ENCODE measurements at places on chromosomes 16 and 17.

- H3K27me3 ChIP-seq: no peaks in the 10 kb centered on the region
- H3K4me1 ChIP-seq: peaks cover 26% of the 10 kb centered on the region
- DNase-seq: no peak
- no peaks in the 10 kb centered on the region for H3K36me3 ChIP-seq
Observed at GRCh38 chr16:79272141-79272577, 328.4 kb downstream of the MAF start.

- H3K4me3 ChIP-seq: no peak overlapping the region
- H3K27me3 ChIP-seq: no peaks in the 10 kb centered on the region
- peaks cover 14% of the 10 kb centered on the region for H3K4me1 ChIP-seq
- DNase-seq: no peak
- no peaks in the 10 kb centered on the region for H3K36me3 ChIP-seq
Observed at GRCh38 chr17:57288773-57289121, 32.4 kb downstream of the MSI2 start.

- H3K27me3 ChIP-seq: no peaks in the 10 kb centered on the region
- H3K36me3 ChIP-seq: no peaks in the 10 kb centered on the region
- H3K27ac ChIP-seq: no peak overlapping the region
- DNase-seq: no peak
Observed at GRCh38 chr17:28575126-28575795, 1.4 kb downstream of the ALDOC start.

- H3K36me3 ChIP-seq: no peaks in the 10 kb centered on the region
- H3K27me3 ChIP-seq: no peaks in the 10 kb centered on the region
- H3K27ac ChIP-seq: no peak overlapping the region
- no peak overlapping the region for H3K4me3 ChIP-seq
Observed at GRCh38 chr16:12637002-12637401, 166.7 kb downstream of the CPPED1 start.

DNA sequence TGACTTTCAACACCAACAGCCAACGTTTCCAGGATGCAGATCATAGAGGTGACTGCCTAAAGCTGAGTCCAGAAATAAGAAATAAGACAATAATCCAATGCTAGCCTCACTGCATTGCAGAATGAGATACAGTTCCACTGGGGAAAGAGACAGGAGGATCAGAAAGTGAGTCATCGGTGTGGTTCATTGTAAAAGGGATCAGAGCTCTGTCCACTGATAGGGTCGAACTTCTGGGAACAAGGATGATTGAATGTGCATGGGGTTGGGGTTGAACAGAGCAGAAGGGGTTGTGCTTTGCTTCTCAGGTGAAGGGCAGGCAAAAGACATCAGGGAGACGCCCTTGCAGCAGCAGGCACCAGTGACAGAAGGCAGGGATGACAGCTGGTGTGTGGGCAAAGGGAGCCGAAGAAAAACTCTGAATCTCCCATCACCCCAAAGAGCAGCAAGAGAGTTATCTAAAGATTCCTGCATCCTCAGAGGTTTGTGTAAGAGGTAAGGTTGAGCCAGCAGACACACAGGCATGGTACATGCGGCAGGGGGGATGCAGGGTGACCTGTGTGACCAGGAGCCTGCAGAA, 16.4 kb downstream of the CLEC10A start:
- no peak overlapping the region for H3K4me3 ChIP-seq
- H3K27me3 ChIP-seq: no peaks in the 10 kb centered on the region
- DNase-seq: no peak
- no peaks in the 10 kb centered on the region for H3K4me1 ChIP-seq
- no peaks in the 10 kb centered on the region for H3K36me3 ChIP-seq

GRCh38 chr16:82638095-82638798, 11.5 kb downstream of the CDH13 start:
- no peak overlapping the region for H3K27ac ChIP-seq
- no peaks in the 10 kb centered on the region for H3K4me1 ChIP-seq
- no peaks in the 10 kb centered on the region for H3K27me3 ChIP-seq
- no peak overlapping the region for H3K4me3 ChIP-seq
- DNase-seq: no peak
- no peaks in the 10 kb centered on the region for H3K36me3 ChIP-seq

GRCh38 chr17:55391244-55391757, 30.3 kb downstream of the MMD start:
- H3K27ac ChIP-seq: no peak overlapping the region
- H3K4me3 ChIP-seq: no peak overlapping the region
- H3K4me1 ChIP-seq: no peaks in the 10 kb centered on the region
- no peaks in the 10 kb centered on the region for H3K36me3 ChIP-seq
- no peaks in the 10 kb centered on the region for H3K27me3 ChIP-seq

GRCh38 chr17:247767-248166, 66.3 kb upstream of the DOC2B start:
- H3K27ac ChIP-seq: no peak overlapping the region
- H3K4me1 ChIP-seq: no peaks in the 10 kb centered on the region
- no peaks in the 10 kb centered on the region for H3K36me3 ChIP-seq

DNA sequence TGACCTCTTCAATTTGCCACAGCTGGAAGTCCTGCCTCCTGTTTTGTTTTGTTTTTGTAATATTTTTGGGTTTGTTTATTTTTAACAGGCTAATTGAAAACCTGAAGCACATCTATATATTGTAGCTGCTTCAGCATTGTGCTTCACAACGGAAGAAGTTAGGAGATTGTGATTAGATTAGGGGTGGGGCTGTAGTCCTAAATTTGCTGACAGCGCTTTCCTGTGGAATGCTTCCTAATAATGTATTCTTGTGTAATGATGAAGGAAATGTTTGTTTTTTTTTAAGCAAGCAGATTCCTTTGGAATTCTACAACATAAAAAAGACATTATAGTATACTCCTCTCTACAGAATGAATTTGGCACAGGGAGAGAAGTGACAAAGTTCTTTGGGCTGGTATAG, 70.1 kb downstream of the NLK start:
- DNase-seq: no peak
- no peak overlapping the region for H3K27ac ChIP-seq
- H3K4me3 ChIP-seq: no peak overlapping the region
- H3K27me3 ChIP-seq: no peaks in the 10 kb centered on the region
- no peaks in the 10 kb centered on the region for H3K36me3 ChIP-seq

GRCh38 chr17:29102046-29102445, 59.1 kb downstream of the PIPOX start:
- no peak overlapping the region for H3K4me3 ChIP-seq
- H3K4me1 ChIP-seq: no peaks in the 10 kb centered on the region
- H3K27me3 ChIP-seq: no peaks in the 10 kb centered on the region
- H3K36me3 ChIP-seq: no peaks in the 10 kb centered on the region

DNA sequence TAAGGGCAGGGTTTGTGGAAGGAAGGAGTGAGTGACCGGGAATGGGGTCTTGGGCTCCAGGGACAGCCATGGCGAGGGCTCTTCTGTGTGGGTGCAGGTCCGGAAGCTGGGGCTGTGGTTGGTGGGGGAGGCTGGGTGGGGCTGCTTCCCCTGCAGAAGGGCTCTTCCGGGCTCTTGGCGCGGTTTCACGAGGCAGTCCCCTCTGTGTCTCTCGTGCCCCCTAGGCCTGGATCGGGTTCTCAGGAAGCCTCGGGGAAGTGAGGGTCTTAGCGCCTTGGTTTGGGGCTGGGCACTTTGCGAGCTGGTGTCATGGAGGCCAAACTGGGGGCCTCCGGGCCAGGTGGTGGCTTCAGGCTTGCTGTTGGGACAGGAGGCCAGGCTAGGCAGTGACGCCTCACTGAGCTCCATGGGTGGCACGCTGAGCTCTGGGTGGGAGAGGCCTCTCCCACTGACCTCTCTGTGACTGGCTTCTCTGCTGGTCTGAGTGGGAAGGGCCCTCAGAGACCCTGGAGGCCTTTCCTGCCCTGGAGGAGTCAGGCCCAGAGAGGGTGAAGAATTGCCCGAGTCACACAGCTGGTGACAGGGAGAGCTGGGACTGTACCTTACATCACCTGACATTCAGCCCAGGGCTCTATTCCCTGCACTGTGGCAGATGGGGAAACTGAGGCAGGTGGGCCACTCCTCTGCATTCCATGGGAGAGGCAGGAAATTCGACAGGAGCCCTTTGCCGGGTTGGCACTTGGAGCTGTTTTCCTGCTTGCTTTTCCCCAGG, 8.2 kb downstream of the ADCY7 start:
- H3K4me1 ChIP-seq: peaks cover 81% of the 10 kb centered on the region
- DNase-seq: no peak
- no peaks in the 10 kb centered on the region for H3K27me3 ChIP-seq

GRCh38 chr17:78278139-78278741, 46.8 kb downstream of the TMEM235 start:
- H3K27ac ChIP-seq: no peak overlapping the region
- DNase-seq: no peak
- H3K4me3 ChIP-seq: no peak overlapping the region

GRCh38 chr16:22874394-22874793, 60.4 kb downstream of the HS3ST2 start:
- DNase-seq: no peak
- H3K4me3 ChIP-seq: no peak overlapping the region
- no peaks in the 10 kb centered on the region for H3K4me1 ChIP-seq

- H3K27ac ChIP-seq: no peak overlapping the region
- DNase-seq: no peak
- no peaks in the 10 kb centered on the region for H3K4me1 ChIP-seq
- H3K36me3 ChIP-seq: no peaks in the 10 kb centered on the region
Observed at GRCh38 chr17:83091257-83092141, 12.1 kb downstream of the METRNL start.

DNA sequence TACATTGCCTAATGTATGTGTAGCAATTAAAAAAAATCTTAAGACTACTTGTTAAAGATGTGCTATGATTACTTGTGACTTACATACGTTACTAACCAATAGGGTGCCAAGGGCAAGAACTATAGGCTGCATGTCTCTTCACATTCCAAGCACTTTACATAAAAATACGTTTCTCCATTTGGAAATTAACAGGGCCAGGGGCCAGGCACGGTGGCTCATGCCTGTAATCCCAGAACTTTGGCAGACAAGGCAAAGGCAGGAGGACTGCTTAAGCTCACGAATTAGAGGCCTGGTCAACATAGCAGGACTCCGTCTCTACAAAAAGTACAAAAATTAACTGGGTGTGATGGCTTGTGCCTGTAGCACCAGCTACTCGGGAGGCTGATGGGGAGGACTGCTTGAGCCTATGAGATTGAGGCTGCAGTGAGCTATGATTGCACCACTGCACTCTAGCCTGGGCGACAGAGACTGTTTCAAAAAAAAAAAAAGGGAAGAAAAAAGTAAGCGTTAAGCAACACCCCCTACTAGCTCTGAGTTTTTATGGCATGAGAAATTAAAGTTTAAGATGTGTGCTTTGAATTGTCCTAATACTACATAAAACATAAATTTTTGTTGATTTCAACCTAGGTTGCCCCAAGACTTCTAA, 12.3 kb downstream of the PSMD12 start:
- no peak for DNase-seq
- H3K36me3 ChIP-seq: peaks cover 72% of the 10 kb centered on the region
- H3K4me3 ChIP-seq: no peak overlapping the region
- no peak overlapping the region for H3K27ac ChIP-seq

DNA sequence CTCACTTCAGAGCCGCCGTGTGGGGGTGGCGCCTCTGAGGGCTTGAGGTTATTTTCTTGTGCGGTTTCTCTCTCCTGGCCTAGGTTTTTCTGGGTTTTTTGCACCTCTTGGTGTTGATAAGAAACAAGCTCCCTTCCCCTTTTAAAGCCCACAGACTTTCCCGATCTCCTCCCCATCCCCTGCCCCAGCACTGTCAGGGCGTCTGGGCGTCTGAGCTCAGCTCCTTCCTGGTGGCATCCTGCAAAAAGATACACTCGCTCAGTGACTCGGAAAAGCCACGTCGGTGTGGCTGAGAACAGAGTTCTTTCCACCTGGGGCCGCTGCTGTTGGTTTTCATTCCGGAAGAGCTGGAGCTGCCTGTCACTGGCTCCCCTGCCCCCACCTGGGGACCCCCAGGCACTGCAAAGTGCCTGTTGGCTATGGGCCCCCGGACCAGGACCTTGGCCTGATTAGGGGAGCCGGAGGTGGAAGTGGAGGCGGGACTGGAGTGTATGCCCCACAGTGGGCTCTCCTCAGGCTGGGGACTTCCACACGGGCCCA, 14.5 kb downstream of the BAIAP2 start:
- H3K36me3 ChIP-seq: no peaks in the 10 kb centered on the region
- no peaks in the 10 kb centered on the region for H3K27me3 ChIP-seq
- no peak for DNase-seq
- H3K4me1 ChIP-seq: no peaks in the 10 kb centered on the region
- no peak overlapping the region for H3K27ac ChIP-seq

- H3K36me3 ChIP-seq: no peaks in the 10 kb centered on the region
- no peak overlapping the region for H3K27ac ChIP-seq
- peaks cover 33% of the 10 kb centered on the region for H3K27me3 ChIP-seq
- H3K4me1 ChIP-seq: peaks cover 20% of the 10 kb centered on the region
- no peak for DNase-seq
- H3K4me3 ChIP-seq: no peak overlapping the region
Observed at GRCh38 chr17:63474586-63475460, 2.0 kb upstream of the ACE start.

GRCh38 chr17:77444984-77445759, 304.4 kb downstream of the SEC14L1 start:
- no peaks in the 10 kb centered on the region for H3K36me3 ChIP-seq
- peak overlapping the region; percentile 100 for H3K27ac ChIP-seq
- no peaks in the 10 kb centered on the region for H3K27me3 ChIP-seq
- DNase-seq: peak; percentile 95
- H3K4me3 ChIP-seq: peak overlapping the region; percentile 54

- H3K4me1 ChIP-seq: no peaks in the 10 kb centered on the region
- no peak overlapping the region for H3K27ac ChIP-seq
- no peaks in the 10 kb centered on the region for H3K27me3 ChIP-seq
- no peak overlapping the region for H3K4me3 ChIP-seq
Observed at GRCh38 chr17:72863526-72864211, 228.8 kb downstream of the SLC39A11 start.

GRCh38 chr17:50180111-50180510, 14.3 kb downstream of the SGCA start:
- no peaks in the 10 kb centered on the region for H3K36me3 ChIP-seq
- no peak for DNase-seq
- H3K27me3 ChIP-seq: no peaks in the 10 kb centered on the region
- H3K4me3 ChIP-seq: no peak overlapping the region
- H3K27ac ChIP-seq: no peak overlapping the region

DNA sequence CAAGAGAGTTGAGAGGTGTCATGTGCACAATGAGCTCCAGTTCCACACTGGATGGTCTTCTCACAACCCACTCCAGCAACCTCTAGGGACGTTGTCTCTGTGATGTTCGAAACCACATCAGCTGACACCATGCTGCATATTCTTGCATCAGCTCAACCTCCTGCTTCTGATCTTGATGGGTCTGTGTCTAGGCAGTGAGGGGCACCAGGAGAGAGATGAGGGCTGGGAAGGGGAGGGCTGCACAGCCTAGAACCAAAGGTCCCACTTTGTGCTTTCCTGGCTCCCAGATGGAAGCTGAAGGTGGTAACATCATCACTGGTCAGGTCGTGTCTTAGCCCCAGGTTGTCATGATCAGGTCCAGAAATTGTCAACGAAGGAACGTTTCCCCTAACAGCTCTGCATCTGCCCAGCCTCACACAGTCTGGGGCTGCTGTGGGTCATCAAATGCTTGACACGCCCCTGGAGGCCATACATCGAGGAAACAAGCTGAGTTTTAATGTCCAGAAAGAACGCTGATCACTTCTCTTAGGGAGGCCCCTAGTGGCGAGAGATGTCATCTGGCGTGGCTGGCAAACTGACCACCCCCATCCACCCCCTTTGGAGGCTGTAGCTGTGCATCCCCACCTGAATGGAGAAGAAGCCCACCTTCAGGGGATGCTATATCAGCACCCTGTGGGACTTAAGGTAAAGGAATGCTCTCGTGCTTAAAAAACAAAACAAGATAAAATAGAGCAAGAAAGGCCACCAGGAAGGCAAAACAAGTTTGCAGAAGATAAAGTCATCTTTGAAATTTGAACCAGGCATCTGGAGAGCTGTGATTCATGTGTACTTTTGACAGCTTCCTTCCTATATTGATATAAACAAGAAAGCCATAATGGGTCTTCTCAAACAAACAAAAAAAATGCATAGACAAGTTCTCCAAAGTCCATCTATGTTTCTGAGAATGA, 58.3 kb downstream of the WIPI1 start:
- H3K36me3 ChIP-seq: no peaks in the 10 kb centered on the region
- H3K4me3 ChIP-seq: no peak overlapping the region
- no peaks in the 10 kb centered on the region for H3K4me1 ChIP-seq
- DNase-seq: peak; percentile 55

Data from B cell (primary cell).